ENCODE measurements at places on chromosomes 5 and 9.

DNA sequence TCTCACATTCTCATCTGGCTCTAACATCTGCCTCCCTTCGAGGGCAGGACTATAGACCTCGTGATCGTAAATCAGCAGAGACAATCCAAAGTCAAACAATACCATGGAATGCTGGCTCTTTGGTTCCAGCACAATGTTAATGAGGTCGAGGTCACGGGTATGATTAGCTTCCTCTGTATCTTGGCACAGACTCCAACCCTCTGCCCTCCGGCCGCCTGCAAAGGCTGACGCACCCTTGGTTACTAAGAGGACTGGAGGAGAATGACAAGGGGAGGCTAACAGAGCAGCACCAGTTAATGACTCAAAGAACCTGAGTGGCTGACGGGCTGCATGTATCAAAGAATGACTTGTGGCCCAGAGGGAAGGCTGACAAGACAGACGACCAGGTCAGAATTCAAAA lies 10.1 kb downstream of the LHFPL2 start:
- peak; percentile 98 for DNase-seq

- DNase-seq: no peak
These were observed 4.3 kb upstream of the TCOF1 start for GRCh38 chr5:150353032-150353675.

- DNase-seq: peak; percentile 88
These were observed 31.8 kb downstream of the MAP1B start for GRCh38 chr5:72138943-72139521.

GRCh38 chr5:13574574-13574973 lies 369.9 kb downstream of the DNAH5 start:
- no peak for DNase-seq

DNA sequence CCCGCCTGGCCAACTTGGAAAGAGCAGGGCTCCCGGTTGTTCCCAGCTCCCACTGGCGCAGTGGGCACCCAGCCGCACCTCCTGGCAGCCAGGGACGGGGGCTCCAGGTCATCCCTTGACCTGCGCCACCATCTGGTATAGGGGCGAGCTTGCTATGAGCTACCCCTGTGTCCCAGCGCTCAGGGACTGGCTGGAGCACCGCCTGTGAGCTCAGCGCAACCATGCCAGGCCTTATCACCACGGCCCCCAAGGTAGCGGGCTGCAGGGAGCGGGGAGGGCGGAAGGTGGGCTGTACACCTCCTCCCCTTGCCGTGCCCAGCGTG lies 15.4 kb upstream of the RASA1 start:
- no peak for DNase-seq

GRCh38 chr5:154470947-154471870 lies 6.8 kb downstream of the HAND1 start:
- DNase-seq: no peak

DNA sequence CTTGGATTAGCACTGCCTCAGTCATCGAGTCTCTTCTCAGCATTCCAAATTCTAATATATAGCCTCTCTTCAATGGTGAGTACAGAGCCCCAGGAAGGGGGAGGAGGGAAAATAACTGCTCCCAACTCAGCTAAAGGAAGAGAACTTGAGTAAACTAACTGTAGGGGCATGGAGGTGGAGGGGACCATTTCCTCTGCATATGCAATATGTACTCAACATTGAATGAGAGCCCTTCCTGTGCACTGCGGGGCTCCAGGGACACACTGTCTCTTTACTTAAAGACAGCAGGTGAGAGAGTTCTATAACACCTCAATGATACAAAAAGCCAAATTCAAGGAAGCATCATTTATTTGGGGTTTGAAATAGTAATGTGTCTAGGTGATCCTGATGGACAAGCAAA lies 75.1 kb downstream of the GNAQ start:
- no peak for DNase-seq

DNA sequence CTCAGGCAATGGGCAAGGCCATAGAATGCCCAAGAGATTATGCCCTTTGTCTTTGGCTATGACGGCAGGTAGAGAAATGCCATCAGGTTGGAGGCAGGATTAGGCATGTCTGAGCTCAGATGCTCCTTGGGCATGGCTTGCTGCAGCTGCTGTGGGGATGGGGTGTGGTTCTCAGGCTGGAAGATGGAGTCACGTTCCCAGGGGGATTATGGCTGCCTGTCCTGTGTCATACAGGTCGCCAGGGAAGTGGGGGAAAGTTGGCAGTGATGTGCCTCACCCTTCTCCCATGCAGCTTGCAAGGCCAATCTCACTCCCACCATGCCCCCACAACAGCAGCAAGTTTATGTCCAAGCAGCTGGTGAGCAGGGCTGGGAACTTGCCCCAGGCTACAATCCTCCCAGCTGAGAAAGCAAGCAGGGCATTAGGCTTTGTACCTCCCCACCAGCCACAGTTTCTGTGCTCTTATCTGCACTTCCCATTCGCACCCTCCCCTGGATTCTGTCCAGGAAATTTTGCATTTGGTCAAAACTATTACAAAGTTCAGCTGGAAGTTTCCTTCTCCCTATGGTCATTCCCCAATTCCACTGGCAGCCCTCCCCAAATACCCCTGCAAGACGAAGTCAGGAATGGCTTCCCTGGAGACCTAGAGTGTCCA lies 1788.0 kb upstream of the NUDT12 start:
- DNase-seq: no peak

GRCh38 chr5:86841000-86841644 lies 223.4 kb downstream of the COX7C start:
- no peak for DNase-seq

DNA sequence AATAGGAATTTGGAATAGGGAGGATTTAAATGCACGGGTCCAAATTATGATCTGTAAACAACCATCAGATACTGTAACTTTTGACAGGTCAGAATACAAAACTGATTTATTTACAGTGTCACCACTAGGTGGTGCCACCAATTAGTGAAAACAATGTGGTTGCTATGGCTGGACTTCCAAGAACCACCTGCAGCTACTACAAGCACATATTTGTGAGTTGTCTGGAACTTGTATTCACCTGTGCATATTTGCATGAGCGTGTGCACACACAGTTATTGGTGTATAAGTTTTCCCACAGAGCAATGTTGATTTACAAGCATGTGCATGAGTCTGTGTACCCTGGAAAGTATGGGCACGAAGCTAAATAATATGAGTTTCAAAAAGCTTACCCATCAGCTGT lies 3.0 kb upstream of the HRCT1 start:
- peak; percentile 61 for DNase-seq

DNA sequence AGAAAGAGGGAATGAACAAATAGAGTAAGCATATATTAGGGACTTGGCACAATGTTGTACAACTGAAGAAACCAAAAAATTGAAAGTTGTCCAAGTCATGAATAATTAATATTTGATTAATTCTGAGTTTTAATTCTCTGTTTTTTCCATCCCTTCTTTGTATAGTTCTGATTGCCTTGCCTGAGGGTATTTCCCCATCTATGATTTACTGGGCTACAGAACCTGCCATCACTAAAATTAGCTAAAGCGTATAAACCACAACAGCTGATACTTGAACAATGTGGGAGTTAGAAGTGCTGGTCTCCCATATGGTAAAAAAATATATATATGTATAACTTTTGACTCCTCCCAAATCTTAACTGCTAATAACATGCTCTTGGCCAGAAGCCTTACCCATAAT lies 1253.5 kb upstream of the CDH6 start:
- DNase-seq: no peak

DNA sequence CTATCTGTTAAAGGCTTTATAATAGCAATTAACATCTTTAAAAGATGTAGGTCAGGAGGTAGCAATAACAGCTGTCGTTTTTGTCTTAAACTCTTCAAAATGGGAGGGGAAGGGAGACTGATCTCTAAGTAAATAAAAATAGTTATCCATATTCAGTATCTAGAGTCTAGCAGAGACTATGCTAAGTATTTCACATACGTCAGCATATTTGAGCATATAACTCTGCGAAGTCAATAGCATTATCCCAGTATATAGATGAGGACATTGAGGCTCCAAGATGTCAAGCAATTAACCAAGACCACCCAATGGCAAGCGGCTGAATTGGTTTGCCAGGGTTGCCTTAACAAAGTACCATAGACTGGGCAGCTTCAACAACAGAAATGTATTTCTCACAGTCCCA lies 316.8 kb downstream of the MLLT3 start:
- DNase-seq: no peak

DNA sequence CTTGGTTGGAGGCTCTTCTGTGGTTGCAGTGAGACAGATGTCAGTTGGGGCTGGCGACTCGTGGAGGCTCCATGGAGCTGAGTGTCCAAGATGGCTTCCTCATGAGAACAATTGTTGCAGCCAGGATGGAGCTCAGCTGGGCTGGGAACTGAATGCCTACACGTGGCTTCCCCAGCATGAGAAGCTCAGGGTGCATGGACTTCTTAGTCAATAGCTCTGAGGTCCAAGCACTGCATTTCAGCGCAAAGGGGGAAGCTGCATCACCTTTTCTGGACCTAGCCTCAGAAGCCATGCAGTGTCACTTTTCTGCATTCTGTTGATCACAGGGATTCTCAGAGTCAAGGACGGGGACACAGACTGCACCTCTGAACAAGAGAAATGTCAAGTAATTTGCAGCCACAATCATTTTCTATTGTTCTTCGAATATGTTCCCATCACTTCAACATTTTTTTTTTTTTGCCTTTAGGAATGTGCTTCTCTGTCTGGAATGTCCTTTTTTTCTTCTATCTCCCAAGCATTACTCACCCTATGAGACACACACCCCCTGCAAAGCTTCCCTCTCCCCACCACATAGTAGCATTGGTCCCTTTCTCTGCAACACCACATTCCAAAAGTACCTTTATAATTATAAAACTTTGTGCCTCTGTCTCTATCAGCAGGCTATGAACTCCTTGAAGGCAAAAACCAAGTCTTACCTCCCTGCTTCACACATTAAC lies 57.5 kb upstream of the STK32A start:
- peak; percentile 92 for DNase-seq

GRCh38 chr9:28853477-28853876 lies 1280.2 kb upstream of the C9orf72 start:
- no peak for DNase-seq

GRCh38 chr5:154610321-154611154 lies 132.5 kb upstream of the HAND1 start:
- peak; percentile 89 for DNase-seq

DNA sequence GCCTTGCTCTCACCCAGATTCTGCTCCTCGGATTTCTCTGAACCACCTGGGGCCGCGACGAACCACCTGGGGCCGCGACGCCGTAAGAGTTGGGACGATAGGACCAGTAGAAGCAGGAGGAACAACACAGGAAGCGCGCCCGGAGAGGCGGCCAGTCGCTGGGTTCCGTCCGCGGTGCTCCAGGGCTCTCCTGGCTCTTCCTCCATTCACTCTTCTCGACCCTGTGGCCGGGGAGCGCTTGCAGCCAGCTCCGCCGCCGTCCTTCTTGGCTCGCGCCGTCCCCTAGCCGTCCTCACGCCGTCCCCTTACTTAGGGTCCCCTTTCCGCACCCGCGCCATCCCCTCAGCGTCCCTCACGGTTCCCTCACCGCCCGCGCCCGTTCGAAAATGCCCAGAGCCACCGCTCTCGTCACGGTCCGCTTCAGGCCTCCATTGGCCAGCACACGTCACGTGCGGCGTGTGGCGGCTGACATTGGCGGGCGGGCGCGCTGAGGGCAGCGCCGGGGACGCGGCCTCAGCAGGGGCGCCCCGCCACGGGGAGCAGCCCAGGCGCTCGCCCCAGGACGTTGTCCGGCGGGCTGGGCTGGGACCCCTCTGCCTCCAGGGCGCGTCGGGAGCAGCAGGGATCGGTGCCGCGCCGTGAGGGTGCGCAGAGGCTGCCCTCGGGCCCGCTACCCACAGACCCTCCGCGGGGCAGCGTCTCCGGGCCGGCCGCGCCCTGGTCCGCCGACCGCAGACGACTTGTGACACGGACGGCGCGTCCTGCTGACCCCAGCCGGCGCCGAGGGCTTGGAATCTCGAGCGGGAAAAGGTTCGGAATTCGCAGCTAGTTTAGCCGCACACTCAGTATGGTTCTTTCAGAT lies 53.7 kb upstream of the PTPDC1 start:
- peak; percentile 97 for DNase-seq

DNA sequence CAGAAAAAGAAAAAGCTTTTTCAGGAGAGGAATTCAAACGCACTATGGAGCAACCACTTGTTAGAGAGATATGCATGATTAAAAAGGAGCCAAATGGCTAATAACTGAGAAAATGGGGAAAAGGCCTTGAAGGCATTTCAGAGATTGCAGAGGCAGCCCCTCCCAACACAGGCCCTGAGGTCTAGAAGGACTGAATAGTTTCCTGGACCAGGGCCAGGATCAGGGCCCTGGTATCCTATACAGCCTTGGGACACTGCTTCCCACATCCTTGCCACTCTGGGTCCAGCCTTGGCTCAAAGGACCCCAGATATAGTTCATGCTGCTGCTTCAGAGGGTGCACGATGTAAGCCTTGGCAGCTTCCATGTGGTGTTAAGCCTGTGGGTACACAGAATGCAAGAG lies 20.7 kb upstream of the FEM1C start:
- DNase-seq: no peak

DNA sequence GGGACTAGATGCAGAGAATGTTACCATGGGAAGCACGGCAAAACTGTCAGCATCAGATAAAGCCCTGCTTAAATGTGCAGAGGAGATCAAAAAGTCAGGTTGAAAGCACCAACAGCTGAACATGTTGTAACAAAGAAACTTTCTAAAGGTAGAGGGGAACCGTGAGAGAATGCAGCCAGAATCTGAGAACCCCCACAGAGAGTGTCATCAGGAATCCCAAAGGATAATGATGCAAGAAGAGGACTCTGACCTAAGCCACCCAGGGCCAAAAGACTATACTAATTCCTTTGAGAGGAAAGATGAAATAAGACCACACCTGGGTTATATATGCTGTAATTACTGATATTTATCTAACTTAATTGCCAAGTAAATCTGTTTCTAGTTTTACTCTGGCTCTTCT lies 116.6 kb downstream of the PCSK1 start:
- no peak for DNase-seq

DNA sequence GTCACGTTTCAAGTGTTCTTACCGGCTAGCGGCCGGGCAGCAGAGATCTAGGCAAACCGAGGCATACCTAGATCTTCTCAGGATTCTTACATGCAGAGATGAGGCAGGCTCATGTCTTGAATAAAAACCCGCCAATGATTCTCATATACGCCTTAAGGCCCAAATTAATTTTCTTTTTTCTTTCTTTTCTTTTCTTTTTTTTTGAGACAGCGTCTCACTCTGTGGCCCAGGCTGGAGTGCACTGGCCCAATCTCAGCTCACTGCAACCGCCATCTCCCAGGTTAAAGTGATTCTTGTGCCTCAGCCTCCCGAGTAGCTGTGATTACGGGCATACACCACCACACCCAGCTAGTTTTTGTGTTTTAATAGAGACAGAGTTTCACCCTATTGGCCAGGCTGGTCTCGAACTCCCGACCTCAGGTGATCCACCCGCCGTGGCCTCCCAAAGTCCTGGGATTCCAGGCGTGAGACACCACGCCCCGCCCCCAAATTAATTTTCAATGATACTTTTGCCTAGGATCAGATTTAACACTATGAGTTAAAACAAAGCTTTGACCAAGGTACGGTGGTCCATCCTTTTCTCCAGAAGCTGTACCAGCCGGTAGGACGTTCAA lies 1.5 kb downstream of the C9orf40 start:
- DNase-seq: no peak

- no peak for DNase-seq
These were observed 101.9 kb downstream of the ERCC6L2 start for GRCh38 chr9:95977371-95977770.

GRCh38 chr5:81827500-81827899 lies 76.6 kb upstream of the SSBP2 start:
- DNase-seq: no peak
